ENCODE measurements at places on chromosomes 4 and X. TPM values are rescaled to one million over a fixed set of nuclear protein-coding genes. Genes with fewer than 3 reads are reported as not detected.
A peak's percentile ranks its signal among the peaks of the same experiment; 100 is the strongest.

DNA sequence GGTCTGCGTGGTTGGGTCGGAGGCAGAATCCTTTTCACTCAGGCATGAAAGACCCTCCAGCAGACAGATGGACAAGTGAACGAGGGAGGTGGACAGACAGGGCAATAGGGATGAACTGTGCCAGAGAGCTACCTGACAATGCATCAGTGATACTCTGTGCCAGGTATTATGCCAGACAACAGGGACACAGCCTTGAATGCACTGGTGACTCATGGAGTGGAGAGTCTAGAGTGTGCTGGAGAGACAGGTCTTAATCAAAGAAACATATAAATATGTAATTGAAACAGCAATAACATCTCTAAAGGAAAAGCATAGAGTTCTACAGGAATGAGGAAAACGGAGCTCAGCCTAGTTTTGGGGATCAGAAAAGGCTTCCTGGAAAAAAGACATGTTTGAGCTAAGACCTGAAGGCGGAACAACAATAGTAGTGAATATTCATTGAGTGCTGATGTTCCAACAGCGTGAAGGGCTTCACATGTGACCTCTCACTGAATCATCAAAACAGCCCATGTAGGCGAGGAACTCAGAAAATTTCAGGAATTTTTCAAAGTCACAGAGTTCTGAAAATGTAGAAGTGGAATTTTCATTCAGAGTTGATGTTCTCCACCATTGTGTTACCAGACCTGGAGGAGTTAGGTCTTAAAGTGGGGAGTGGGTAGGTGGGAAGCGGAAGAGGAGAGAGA, 20.0 kb upstream of the FGFBP2 start:
- peak; percentile 79 for ATAC-seq

GRCh38 chrX:445727-446126, 59.0 kb upstream of the PPP2R3B start:
- no peak for ATAC-seq

- ATAC-seq, result no peak
Measured at GRCh38 chr4:54505996-54506395, 151.8 kb upstream of the KIT start.

- no peak for ATAC-seq
Measured at GRCh38 chr4:6854098-6854744, 55.4 kb upstream of the TBC1D14 start.

- ATAC-seq, result no peak
Measured at GRCh38 chr4:164997941-164998340, 20.5 kb upstream of the TRIM61 start.

DNA sequence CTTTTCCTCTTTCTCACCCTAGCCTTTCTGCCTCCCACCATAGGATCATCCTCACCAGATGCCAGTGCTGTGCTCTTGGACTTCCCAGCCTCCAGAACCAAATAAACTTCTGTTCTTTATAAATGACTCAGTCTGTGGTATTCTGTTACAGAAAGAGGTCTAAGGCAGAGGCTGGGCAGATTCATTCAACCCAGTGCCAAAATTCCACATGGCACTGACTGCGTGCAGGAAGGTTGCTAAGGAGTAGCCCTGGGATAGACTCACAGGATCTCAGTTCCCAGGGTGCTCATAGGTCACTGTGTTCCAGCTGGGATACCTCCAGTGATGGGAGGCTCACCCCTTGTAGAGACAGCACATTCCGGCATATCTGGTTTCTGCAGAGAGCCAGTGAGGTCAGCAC, 22.0 kb downstream of the SORCS2 start:
- ATAC-seq, result peak; percentile 66

The RTL9 gene
- not detected for total RNA-seq

The SPRY1 gene
- 16.0 TPM for total RNA-seq

The MAGT1 gene
- 39.4 TPM for total RNA-seq

The IGSF1 gene
- total RNA-seq, result 0.08 TPM

The TMEM255A gene
- 0.20 TPM for total RNA-seq

The SATL1 gene
- total RNA-seq, result not detected
